ENCODE measurements at places on chromosomes 5 and 9. TPM values are rescaled to one million over a fixed set of nuclear protein-coding genes. Genes with fewer than 3 reads are reported as not detected.

NDFIP1 gene
- 51.6 TPM for polyA plus RNA-seq

CEL gene
- 2.8 TPM for polyA plus RNA-seq

SAXO1 gene
- not detected for polyA plus RNA-seq

AFF4 gene
- 8.3 TPM for polyA plus RNA-seq

PHF24 gene
- 0.07 TPM for polyA plus RNA-seq

SLC6A18 gene
- not detected for polyA plus RNA-seq

NEURL1B gene
- polyA plus RNA-seq, result 16.7 TPM

PCDHA1 gene
- polyA plus RNA-seq, result not detected

SNCB gene
- 2.3 TPM for polyA plus RNA-seq

SPATA31C1 gene
- not detected for polyA plus RNA-seq

PFN3 gene
- polyA plus RNA-seq, result not detected

TRAF1 gene
- 3.9 TPM for polyA plus RNA-seq

INSL4 gene
- not detected for polyA plus RNA-seq

ARHGEF28 gene
- 1.3 TPM for polyA plus RNA-seq

SPINK13 gene
- polyA plus RNA-seq, result 0.72 TPM

SH3TC2 gene
- 4.9 TPM for polyA plus RNA-seq

PNPLA7 gene
- polyA plus RNA-seq, result 5.5 TPM

ZNF484 gene
- 1.5 TPM for polyA plus RNA-seq

RBM18 gene
- polyA plus RNA-seq, result 13.8 TPM

TUT7 gene
- polyA plus RNA-seq, result 8.4 TPM

SLC34A1 gene
- not detected for polyA plus RNA-seq

ITGA2 gene
- polyA plus RNA-seq, result 0.50 TPM

FKTN gene
- 2.7 TPM for polyA plus RNA-seq

BASP1 gene
- polyA plus RNA-seq, result 4.8 TPM

PMPCA gene
- polyA plus RNA-seq, result 63.4 TPM

STC2 gene
- 11.7 TPM for polyA plus RNA-seq

BTNL3 gene
- 0.11 TPM for polyA plus RNA-seq

CCNO gene
- 0.11 TPM for polyA plus RNA-seq

FGD3 gene
- 1.1 TPM for polyA plus RNA-seq

TXNDC8 gene
- not detected for polyA plus RNA-seq

MED27 gene
- polyA plus RNA-seq, result 22.7 TPM

ZNF608 gene
- polyA plus RNA-seq, result 16.4 TPM

PRRT1B gene
- not detected for polyA plus RNA-seq

GABRA1 gene
- not detected for polyA plus RNA-seq

CDX1 gene
- polyA plus RNA-seq, result 0.09 TPM

NUTM2G gene
- polyA plus RNA-seq, result 0.02 TPM

ABCA1 gene
- polyA plus RNA-seq, result 3.5 TPM

ATP10B gene
- polyA plus RNA-seq, result 0.25 TPM

NR5A1 gene
- polyA plus RNA-seq, result not detected

OR1J2 gene
- polyA plus RNA-seq, result not detected

LRRC14B gene
- 47.6 TPM for polyA plus RNA-seq

DAB2IP gene
- polyA plus RNA-seq, result 25.5 TPM

THBS4 gene
- 6.9 TPM for polyA plus RNA-seq

PPP3R2 gene
- not detected for polyA plus RNA-seq

TRIM36 gene
- 0.07 TPM for polyA plus RNA-seq

PCA3 gene
- polyA plus RNA-seq, result 0.18 TPM

KCNN2 gene
- 20.6 TPM for polyA plus RNA-seq

PDZD2 gene
- polyA plus RNA-seq, result 40.4 TPM

FLT4 gene
- polyA plus RNA-seq, result 4.8 TPM

GABRG2 gene
- polyA plus RNA-seq, result not detected

SCGB3A2 gene
- polyA plus RNA-seq, result 0.34 TPM

CXCL14 gene
- polyA plus RNA-seq, result 4.5 TPM

PCDHB7 gene
- polyA plus RNA-seq, result 0.57 TPM

PCDHGC5 gene
- 1.4 TPM for polyA plus RNA-seq

P4HA2 gene
- polyA plus RNA-seq, result 51.9 TPM

EGFLAM gene
- 3.9 TPM for polyA plus RNA-seq

TMEM174 gene
- not detected for polyA plus RNA-seq

ABLIM3 gene
- 81.3 TPM for polyA plus RNA-seq

GARIN3 gene
- not detected for polyA plus RNA-seq

SPATA31A3 gene
- polyA plus RNA-seq, result not detected
